ENCODE measurements at places on chromosomes 3 and 15.

DNA sequence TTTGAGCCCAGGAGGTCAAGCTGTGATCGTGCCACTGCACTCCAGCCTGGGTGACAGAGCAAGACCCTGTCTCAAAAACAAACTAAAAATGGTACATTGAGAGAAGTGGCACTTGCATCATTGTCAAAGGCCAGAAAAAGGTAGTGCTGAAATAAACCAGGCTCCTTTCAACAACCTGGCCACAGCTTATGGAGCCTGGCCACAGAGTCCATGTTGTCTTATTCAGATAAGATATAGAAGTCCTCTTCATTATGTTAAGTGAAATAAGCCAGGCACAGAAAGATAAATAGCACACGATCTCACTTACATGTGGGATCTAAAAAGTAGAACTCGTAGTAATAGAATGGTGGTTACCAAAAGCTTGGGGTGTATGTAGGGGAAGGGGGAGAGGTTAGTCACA lies 34.8 kb downstream of the EMC4 start:
- DNase-seq, result no peak
- no peak overlapping the region for H3K27ac ChIP-seq
- peaks cover 6% of the 10 kb centered on the region for H3K4me1 ChIP-seq
- no peak overlapping the region for H3K4me3 ChIP-seq

- DNase-seq, result peak; percentile 22
- H3K27ac ChIP-seq, result peak overlapping the region; percentile 11
- no peak overlapping the region for H3K4me3 ChIP-seq
- peaks cover 8% of the 10 kb centered on the region for H3K36me3 ChIP-seq
- H3K4me1 ChIP-seq, result no peaks in the 10 kb centered on the region
Measured at GRCh38 chr15:73273181-73274002, 95.4 kb downstream of the HCN4 start.

GRCh38 chr3:134374105-134374790 lies at the start of gene AMOTL2:
AMOTL2 (minus strand) TSS chr3:134374447; CDS start chr3:134371433, 3,014 bp downstream.
- no peak within 1 kb of the TSS for H3K27ac ChIP-seq
- no peaks in the 10 kb centered on the region for H3K36me3 ChIP-seq
- H3K4me1 ChIP-seq, result peaks cover 9% of the 10 kb centered on the region
- H3K27me3 ChIP-seq, result peaks cover 31% of the 10 kb centered on the region
- H3K4me3 ChIP-seq, result peak within 1 kb of the TSS; percentile 58
- DNase-seq, result no peak

GRCh38 chr3:127422663-127423375 lies 135.0 kb upstream of the PRR20G start:
- H3K36me3 ChIP-seq, result no peaks in the 10 kb centered on the region
- H3K4me1 ChIP-seq, result peaks cover 3% of the 10 kb centered on the region
- H3K27ac ChIP-seq, result no peak overlapping the region
- peaks cover 23% of the 10 kb centered on the region for H3K27me3 ChIP-seq
- H3K4me3 ChIP-seq, result no peak overlapping the region
- peak; percentile 7 for DNase-seq

DNA sequence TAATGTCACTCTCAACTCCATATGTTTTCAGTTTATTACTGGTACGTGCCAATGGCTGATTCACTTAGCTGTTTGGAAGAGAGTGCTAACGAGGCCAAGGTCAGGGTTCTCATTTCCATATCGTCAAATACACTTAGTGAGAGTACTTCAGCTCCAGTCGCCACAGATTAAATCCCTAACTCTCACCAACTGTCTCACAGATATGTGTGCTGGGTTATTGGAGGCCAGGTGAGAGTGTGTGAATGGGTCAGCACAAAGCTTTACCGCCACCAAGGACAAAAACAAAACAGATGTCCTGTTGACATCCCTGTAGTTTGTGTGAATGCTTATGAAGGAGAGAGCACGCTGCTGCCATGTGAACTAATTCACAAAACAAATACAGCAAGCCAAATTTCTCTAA lies 133.5 kb upstream of the TBL1XR1 start:
- no peak overlapping the region for H3K4me3 ChIP-seq
- H3K27me3 ChIP-seq, result no peaks in the 10 kb centered on the region
- H3K36me3 ChIP-seq, result no peaks in the 10 kb centered on the region
- no peak for DNase-seq
- H3K27ac ChIP-seq, result no peak overlapping the region
- H3K4me1 ChIP-seq, result peaks cover 5% of the 10 kb centered on the region

DNA sequence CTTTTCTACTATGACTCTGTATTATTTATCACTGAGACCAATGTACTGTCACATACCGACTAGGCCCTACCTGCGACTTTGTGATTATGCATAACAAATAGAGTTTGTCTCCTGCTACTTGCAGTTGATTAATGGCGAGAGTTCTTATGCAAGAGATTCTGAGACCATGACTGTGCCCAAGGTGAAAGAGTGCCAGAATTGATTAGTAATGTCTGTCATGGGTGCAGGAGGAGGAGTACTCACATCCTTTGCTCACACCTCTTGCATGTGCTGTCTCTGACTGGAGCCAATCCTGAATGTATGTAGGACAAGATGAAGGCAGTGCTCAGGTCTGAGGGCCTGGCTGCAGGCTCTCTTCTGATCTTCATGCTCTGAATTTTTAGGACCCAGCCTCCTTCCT lies 260.7 kb downstream of the THSD4 start:
- no peaks in the 10 kb centered on the region for H3K4me1 ChIP-seq
- H3K36me3 ChIP-seq, result no peaks in the 10 kb centered on the region
- peaks cover 24% of the 10 kb centered on the region for H3K27me3 ChIP-seq
- DNase-seq, result no peak

DNA sequence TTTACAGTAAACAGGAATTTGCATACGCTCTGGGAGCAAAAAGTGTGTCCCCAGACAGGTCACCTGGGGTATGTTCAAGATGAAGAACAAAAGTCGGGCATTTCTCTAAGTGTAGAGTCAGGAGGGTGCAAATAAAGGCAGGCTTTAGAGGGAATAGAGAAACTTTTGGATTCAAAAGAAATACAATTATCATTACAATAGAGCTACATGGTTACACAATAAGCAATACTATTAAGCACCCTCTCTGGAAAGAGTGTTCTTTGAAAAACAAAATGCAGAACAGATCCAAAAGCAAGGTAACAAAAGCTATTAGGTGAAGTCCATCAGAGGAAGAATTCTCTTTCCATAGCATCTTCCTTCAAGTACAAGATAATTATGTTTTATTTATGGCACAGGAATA lies 679.7 kb downstream of the FHIT start:
- H3K27me3 ChIP-seq, result peaks cover 1% of the 10 kb centered on the region
- H3K4me1 ChIP-seq, result no peaks in the 10 kb centered on the region
- H3K4me3 ChIP-seq, result no peak overlapping the region

DNA sequence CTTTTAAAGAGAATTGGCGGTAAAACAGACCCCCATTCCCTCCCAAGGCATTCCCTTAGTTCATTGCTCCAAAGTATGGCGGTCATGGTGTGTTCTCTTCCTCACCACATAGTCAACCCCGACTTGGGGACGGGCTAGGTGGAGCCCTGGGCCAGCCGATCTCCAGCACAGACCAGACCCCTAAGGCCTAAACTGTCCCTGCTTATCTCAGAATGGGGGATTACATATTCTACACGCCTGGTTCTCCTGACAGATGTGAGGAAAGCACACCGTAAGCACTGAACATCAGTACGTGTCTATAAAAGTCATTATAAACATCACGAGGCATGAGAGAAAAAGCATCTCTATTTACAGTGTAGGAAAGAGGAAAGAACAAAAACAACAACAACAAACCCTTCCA lies 244.5 kb upstream of the STT3B start:
- no peaks in the 10 kb centered on the region for H3K36me3 ChIP-seq
- H3K4me1 ChIP-seq, result no peaks in the 10 kb centered on the region
- no peak overlapping the region for H3K27ac ChIP-seq

- H3K36me3 ChIP-seq, result no peaks in the 10 kb centered on the region
- H3K27ac ChIP-seq, result no peak overlapping the region
- no peak for DNase-seq
- no peak overlapping the region for H3K4me3 ChIP-seq
Measured at GRCh38 chr3:123371859-123372685, 76.8 kb downstream of the ADCY5 start.

All from memory B cell (primary cell).